T-helper 1 cell (primary cell): ENCODE measurements at places on chromosomes 7 and 10.

DNA sequence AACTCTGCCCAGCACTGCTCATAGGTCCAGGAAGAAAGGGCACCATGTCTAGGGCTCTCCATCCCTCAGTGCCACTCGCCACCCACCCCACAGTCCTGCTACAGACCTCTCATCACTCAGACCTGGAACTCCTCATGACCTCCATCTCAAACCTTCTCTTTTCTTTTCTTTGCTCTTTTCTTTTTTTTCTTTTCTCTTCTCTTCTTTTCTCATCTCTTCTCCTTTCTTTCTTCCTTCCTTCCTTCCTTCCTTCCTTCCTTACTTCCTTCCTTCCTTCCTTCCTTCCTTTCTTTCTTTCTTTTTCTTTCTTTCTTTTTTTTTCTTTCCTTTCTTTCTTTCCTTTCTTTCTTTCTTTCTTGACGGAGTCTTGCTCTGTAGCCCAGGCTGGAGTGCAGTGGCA, 122.2 kb downstream of the KLF6 start:
- no peak for DNase-seq

GRCh38 chr10:24826009-24826408, 102.3 kb upstream of the ARHGAP21 start:
- DNase-seq = no peak

- no peak for DNase-seq
Observed at GRCh38 chr10:31384589-31384949, 65.6 kb downstream of the ZEB1 start.

DNA sequence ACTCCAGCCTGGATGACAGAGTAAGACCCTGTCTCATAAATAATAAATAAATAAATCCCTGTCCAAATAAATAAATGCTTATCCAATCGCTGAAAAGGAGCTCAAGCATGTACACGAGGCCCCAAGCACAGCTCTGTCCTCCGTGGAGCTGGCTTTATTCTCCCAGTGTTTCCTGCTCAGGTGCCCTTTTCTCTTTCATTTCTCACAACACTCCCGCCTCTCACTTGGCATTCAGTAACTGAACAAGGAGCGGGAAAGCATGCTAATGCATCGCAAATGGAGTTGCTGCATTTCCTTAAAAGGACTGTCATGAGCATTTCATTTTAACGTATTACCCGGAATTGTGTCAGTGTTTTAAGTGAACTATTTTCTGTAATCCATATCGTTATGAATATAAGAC, 210.9 kb upstream of the C7orf33 start:
- no peak for DNase-seq

DNA sequence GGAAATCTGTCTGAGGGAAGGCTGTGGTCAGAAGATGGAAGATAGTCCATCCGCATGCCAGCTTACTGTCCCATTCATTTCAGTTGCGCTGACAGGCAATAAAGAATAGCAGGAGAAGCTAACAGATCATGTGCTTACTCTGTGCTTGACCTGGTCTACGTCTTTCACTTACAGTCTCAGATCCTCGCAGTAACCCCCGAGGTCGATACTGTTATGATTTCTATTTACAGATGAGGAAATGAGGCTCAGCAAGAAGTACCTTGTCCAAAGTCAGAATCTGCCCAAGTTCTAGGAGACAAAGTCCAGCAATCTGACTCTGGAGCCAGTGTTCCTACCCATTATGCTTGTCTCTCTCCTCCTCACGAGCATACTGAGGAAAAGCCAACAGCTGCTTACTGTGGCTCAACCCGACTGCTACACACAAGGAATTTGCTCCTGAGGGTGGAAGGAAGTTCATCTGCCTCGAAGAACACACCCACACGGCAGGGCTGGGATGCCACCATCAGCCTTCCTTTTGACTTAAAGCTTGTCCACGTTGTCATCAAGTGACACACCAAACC, 74.2 kb downstream of the MINPP1 start:
- no peak for DNase-seq

GRCh38 chr7:43076189-43076605, 36.2 kb upstream of the HECW1 start:
- no peak for DNase-seq

DNA sequence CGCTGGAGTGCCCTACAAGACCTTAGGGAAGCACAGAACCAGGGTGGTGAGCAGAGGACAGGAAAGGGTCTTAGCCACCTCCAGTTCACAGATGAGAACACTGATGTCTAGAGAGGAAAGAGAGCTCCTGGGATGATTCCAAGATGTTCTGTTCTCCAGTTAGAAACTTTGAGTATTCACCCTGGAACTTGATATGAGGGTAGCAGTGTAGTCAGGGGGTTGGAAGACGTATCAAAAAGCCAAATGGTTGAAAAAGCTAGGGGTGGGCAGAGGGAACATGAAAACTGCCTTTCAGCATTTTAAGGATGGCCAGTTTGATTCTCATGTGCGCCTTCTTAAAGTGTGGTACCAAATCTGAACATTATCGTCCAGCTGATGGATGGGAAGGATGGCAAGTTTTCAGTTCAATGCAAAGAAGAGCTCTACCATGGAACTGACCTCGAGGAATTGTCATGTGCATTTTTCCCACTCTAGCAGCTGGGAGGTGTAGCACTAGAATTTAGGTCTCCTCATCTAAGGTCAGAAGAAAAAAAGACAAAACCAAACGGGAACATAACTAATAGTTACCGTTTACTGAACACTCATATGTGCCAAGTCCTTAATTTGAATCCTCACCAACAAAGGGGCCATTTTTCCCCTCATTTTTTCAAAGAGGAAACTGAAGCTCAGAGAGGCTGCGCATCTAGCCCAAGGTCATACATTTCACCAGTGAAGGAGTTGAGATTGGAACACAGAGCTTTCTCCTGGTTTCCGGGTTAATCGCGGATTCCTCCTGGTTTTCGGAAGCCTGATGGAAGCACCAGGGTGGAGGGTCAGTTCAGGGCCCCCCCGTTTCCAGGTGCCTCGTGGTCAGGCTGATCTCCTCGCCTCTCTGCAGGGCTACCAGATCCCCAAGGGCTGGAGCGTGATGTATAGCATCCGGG, 6.0 kb upstream of the CYP26A1 start:
- no peak for DNase-seq

- no peak for DNase-seq
Observed at GRCh38 chr10:52442576-52442975, 128.5 kb downstream of the DKK1 start.

DNA sequence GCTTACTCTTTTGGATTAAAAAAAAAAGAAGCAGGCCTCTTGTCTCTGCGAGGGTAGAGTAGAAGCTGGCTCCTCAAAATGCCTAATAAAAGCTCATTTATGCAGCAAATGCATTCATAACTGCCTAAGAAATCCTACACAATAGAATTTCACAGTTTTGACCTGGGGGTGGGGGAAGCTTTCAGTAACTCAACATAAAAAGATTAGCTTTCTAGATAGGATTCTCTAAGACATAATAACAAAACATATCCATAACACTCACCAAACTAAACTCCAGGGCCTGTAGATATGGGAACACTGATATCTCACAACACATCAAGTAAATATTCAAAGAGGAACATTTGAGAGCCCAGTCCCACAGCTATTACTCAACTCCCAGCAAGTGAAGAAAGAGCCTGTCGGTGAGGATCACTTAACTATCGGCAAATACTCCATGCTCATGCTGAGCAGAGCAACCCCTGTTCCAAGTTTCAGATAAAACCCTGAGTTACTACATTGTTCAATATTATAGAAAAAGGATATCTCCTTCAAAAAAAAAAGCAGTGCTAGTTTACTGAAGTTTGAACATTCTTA, 88.1 kb downstream of the COBL start:
- DNase-seq = no peak

DNA sequence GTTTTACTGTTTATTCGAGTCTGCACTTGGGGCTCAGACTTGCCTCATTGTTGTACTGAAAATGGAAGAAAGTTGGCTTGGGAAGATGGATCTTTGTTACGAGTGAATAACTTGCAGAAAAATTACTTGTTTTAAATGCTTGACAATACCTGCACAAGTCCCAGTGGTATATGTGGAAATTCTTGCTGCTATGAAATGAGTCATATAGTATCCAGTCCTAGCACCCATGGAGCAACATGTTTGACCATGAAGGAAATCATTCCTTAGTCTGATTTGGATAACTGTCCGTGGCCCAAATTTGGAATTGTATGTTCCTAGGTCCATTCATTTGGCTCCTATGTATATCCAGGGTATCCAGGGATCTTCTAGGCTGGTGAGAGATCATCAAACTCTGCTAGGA, 1096.8 kb downstream of the KCNMA1 start:
- no peak for DNase-seq

DNA sequence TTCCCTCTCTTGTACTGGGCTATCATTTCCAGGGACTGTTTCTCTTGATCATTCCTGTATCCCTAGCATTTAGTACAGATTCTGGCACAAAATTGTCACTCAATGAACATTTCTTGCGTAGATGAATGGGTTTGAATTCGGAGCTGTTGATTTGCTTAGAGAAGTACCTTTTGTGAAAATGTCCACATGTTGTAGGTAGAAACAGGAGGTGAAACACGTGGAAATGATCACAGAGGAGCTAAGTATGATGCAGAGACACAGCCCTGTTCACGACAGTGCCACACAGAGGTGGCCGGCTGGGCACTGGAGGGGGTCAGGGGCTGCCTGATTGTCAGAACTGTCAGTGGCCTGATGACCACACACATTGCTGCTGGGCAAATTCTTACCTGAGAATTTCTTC, 196.1 kb upstream of the PRKCQ start:
- DNase-seq = no peak

DNA sequence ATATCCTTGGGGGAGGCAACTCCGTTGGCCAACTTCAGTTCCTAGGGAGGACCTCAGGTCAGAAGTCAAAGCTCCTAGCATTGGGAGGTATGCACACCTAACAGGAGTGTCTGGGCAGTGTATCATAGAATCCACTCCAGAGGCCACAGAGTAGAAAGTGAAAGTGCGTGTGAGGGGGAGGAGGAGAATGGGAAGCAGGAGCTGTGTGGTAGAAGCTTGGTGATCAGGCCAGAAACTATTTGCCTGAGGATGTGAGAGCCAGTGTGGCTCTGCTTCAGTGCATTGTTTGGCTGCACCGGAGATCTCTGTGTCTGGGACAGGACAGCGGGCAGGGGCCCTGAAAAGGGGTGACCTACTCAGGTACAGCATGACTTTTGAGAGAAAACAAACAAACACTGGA, 557.4 kb upstream of the VSTM2A start:
- no peak for DNase-seq

- no peak for DNase-seq
Observed at GRCh38 chr7:47830015-47830414, 118.3 kb downstream of the PKD1L1 start.

DNA sequence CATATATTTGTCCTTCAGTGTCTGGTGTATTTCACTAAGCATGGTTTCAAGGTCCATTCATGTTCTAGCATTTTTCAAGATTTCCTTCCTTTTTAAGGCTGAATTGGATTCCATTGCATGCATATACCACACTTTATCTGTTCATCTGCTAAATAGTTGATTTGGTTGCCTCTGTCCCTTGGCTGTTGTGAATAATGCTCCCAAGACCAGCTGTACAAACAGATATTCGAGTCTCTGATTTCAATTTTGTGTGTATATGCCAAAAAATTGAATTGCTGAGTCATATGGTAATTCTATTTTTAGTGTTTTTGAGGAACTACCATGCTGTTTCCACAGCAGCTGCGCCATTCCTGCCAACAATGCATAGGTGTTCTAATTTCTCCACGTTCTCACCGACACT, 216.4 kb downstream of the NRG3 start:
- no peak for DNase-seq

DNA sequence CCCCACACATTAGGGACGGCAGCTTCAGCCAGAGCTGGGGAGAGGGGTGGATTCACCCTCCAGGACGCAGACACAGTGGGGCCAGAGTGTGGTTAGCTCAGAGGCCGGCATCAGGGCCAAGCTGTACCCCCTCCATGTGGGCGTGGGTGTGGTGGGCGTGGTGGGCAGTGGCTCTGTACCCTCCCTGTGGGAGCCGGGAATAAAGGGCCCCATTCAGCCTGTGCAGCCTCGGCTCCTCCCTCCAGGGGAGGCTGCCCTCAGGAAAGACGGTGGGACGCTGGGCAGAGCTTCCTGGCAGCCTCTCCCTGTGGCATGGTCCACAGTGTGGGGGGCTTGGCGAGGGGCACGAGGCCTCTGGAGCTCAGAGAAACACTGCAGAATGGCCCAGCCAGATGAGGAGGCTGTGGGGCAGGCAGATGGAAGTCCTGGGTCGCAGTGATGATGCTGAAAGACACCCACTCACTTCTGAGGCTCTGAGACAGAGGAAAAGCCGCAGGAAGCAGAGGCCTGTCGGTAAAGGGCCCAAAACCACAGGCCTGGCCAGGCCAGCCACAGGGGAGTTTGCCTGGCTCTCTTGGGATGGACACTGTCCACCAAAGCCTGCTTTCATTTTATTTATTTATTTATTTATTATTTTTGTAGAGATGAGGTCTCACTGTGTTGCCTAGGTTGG, 108.0 kb downstream of the SH3PXD2A start:
- DNase-seq = no peak

DNA sequence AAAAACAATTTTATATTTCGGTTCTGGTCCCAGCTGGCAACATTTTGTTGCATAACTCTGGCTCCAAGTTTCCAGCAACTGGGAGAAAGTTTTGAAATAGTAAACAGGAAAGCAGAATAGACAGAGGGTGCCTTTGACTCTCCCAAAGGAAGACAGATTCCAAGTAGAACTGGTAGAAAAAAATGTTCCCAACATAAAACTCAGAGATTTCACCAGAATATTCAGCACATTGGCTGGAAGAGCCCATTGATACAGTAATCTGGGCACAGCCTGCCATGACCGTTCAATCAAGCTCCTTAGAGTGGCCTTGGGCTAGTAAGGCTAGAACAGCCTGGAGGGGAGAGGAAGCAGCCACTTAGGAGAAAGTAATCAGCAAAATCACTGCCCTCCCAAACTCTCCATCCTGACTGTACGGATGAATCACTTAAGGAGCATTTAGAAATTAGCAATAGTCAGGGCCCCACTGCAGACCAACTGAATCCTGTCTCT, 120.4 kb downstream of the CUBN start:
- no peak for DNase-seq

- DNase-seq = no peak
Observed at GRCh38 chr10:72332423-72333111, 22.2 kb downstream of the DNAJB12 start.

GRCh38 chr10:129079705-129080104, 387.3 kb upstream of the MGMT start:
- no peak for DNase-seq

- DNase-seq = no peak
Observed at GRCh38 chr7:137990251-137990941, 11.5 kb downstream of the CREB3L2 start.

DNA sequence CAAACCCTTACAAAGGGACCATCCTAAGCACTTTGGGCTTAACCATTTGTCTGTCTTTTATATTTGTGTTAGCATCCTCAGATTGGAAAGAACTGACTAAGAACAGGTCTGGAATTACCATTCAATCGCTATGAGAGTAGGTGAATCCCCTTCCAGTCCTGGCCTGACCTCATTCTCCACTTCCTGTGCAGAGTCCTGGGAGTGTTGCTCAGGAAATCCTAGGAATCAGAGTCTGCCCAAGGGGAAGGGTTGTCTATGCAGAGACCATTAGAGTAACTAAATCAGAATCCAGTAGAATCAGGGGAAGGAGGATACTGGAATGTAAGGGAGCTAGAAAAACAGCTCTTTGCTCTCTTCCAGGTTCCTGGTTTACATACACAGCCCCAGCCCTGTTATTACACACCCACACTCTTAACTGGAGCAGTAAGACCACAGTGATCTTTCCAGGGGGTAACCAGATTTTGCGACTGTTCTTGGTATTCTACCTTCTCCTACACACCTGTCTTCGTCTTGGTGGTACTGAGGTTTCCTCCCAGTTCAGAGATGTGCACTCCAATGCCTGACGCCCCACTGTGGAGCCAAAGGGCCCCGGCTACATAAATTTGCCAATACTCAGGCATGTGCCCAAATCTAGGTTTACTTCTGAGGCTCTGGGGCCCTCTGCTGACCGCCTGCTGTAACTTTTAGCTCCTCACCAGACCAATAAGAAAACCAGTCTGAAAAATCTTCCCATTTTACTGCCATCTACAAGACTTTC, 103.7 kb downstream of the RNF216 start:
- no peak for DNase-seq
